GDM1 (cell line): ENCODE measurements at places on chromosomes 13 and 19.

GRCh38 chr13:45792827-45793303 lies 58.7 kb downstream of the SIAH3 start:
- no peak for DNase-seq

DNA sequence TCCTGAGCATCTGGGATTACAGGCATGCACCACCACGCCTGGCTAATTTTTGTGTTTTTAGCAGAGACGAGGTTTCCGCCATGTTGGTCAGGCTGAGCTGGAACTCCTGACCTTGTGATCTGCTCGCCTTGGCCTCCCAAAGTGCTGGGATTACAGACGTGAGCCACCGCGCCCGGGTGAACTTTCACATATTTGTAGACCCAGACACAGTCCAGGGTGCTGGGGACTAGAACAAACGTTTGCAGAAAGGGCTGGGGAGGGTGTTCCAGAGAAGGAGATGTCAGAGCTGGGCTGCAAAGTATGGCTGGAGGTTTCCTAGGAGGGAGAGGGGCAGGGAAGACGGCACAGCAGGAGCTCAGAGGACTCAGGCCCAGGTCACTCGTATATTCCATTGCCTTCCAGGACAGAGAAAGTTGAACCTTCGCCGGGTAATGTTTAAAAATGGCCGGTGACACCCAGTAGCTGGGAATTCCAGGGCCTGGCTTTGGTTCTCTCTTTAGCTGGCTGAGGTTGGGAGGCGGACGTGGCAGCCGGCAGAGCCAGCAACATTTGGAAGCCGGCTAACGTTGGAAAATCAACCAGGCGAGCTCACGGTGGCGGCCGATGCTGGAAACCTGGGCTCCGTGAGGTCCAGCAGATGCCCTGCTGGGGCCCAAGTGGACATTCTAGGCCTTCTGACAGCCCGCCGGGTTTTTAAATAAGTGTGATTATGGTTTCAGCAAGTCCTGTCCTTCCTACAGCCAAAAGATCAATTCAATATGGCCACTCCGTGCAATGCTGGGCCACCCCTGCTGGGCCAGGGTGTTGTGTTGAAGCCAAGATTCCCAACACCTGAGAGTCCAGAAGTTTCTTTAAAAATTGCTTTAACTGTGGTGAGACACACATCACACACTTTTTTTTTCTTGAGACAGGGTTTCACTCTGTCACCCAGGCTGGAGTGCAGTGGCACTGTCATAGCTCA lies 41.5 kb downstream of the NFIC start:
- no peak for DNase-seq

- DNase-seq: no peak
These were observed 72.5 kb downstream of the ZNF708 start for GRCh38 chr19:21256722-21257121.

DNA sequence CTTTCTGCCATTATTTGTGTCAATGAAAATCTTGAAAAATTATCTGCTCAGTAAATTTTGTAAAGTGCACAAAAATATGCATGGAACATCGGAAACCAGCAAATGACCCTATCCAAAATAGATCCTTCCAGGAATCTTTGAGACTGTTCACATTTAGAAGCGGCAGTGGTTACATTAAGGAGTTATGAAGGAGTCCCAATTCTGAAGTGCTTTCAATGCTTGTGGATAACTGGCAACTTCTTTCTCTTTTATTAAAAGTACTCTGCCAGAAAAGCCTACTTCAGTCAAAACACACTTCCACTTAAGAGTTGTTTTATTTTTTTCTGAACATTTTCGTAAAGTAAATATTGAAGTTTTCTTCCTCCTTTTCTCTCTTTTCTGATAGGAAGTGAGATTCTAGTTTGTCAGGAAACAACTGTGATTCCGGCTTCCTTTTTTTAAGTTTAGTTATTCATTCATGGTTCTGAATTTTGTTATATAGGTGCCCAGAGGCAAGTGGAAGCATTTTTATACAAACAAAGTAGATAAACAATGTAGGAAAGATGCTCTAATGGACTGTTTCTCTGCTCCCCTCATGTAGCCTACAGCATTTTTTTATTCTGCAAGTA lies 83.5 kb downstream of the PCDH9 start:
- no peak for DNase-seq

DNA sequence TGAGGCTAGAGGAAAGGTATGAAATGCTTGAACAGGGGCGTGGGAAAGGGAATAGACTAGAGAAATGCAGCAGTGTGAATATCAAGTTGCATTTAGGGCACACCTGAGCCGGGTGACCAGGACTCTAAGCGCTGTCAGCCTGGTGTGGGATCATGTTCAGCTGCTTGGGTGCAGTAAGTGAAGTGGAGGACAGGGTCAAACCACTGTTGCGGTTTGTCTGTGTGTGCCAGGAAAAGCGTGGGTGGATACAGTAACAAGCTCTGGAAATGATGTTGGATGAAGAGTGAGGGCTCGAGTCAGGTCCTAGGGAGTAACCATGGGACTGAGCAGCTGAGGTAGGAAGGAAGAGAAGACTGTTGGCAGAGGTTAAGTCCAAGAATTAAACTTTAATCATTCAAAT lies 15.8 kb downstream of the DGKH start:
- no peak for DNase-seq

DNA sequence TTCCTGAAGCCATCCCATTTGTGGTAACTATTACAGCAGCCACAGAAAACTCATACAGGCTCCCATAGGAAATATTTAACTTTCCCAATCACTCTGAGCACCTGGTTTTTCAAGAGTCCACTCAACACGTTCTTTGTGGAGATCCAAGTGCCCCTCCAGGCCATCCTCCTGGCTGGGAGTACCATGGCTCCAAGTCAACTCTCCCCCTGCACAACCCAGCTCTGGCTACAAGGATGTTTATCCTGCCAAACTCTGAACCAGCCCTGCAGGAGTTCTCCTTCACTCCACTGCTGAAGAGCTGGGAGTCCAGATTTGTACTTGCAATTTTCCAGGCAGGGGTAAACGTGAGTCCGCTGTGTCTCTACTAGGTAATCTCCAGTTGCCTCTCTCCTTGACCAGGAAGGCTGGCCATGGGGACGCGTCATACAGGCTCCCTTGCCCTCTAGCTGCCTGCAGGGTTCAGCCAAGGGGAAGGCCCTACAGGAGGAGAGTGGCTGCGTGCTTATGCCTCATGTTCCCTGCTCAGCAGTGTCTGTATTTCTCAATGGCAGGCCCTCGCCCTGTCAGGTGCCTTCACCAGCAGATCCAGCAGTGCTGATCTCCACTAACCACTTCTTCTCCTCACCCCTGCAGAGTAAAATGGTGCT lies 29.9 kb upstream of the ARGLU1 start:
- DNase-seq: no peak

DNA sequence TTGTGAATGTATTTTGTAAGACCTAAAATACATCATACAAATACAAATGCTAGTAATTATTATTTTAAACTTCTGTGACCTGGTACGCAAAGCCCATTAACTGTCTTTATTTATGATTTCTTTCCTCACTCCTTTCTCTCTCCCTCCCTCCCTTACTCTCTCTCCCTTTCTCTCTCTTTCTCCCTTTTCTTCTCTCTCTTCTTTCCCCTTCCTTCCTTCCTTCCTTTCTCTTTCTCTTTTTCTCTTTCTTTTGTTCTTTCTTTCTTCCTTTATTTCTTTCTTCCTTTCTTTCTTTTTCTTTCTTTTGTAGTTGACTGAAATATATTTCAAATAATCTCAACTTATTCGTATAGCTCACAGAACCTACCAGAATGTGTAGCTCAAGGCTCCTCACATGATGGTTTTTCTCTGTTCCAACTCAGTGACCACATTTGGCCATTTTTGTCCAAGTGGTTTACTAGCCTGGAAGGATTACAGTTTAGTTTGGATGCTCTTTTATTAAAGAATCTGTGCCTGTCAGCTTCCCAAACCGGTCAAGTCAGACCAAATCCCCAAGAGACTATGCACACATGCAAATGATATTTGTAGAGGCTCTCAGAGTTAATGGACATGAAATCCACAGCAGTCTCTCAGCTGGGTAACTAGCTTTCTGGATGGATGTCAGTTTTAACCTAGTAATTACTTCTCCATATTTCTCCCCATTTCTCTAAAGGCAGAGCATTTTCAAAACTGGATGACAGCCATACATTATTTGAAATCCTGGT lies 71.7 kb downstream of the POSTN start:
- DNase-seq: no peak

GRCh38 chr13:110307767-110308655 lies 927 bp downstream of the COL4A2 start:
- no peak for DNase-seq
